ENCODE measurements at places on chromosomes 2 and 18. TPM values are rescaled to one million over a fixed set of nuclear protein-coding genes. Genes with fewer than 3 reads are reported as not detected.

GRCh38 chr2:178202927-178203326 lies 8.6 kb downstream of the OSBPL6 start:
- H3K4me3 ChIP-seq, result no peak overlapping the region
- no peaks in the 10 kb centered on the region for H3K36me3 ChIP-seq
- no peaks in the 10 kb centered on the region for H3K4me1 ChIP-seq
- no peak overlapping the region for H3K27ac ChIP-seq
- no peaks in the 10 kb centered on the region for H3K27me3 ChIP-seq
- DNase-seq, result no peak

DNA sequence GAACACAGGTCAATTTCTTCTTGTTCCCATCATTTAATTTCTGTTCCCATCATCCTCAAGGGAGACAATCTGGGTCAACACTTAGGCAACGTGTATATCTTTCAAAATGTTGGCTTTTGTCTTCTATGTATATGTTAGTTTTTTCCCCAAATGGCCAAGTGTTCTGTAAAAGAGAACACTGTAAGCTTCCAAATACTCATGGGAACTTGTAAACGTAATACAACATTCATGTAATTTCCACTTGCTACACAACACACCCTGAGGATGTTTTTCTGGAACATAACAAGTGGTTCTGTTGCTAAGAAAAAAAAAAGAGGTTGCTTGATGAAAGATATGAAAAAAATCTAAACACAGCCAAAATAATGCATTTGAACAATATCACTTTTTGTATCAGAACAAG lies 149.1 kb downstream of the ATAD2B start:
- peaks cover 21% of the 10 kb centered on the region for H3K36me3 ChIP-seq
- no peaks in the 10 kb centered on the region for H3K4me1 ChIP-seq
- no peak overlapping the region for H3K27ac ChIP-seq
- no peak overlapping the region for H3K4me3 ChIP-seq

DNA sequence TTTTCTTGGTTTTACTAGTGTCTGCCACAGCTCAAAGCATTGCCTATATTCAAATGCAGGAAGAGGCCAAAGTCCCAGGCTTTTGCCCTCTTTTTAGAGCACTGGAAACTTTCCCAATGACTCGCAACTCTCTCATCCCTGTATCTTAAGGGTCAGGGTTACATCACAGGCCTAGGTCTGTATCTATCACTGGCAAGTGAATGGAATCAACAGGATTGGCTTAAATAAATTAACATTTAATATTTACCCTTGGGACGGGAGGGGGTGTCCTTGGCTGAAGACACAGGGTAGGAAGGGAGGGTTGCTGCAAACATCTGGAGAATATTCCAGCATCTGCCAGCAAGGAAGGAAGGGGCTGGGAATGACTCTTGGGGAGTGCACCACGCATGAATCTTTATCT lies 242.6 kb downstream of the SLC4A3 start:
- no peak for DNase-seq
- H3K27me3 ChIP-seq, result no peaks in the 10 kb centered on the region
- no peaks in the 10 kb centered on the region for H3K4me1 ChIP-seq
- H3K4me3 ChIP-seq, result no peak overlapping the region
- H3K27ac ChIP-seq, result no peak overlapping the region

DNA sequence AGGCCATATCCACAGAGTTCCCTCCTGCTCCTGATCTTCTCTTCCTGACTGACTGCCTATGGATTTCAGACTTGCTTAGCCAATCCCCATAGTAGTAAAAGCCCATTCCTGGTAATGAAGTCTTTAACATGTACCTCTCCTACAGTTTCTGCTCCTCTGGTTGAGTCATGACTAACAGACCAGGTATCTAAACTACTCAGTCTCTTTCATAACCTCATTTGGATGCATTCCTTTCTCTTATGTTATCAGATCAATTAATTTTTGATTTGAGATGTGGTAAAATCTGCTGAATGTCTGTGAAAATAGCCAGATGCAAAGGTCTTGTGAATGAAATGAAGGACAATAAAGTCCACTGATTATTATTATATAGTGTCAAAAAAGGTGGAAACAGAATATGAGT lies 198.0 kb downstream of the NBAS start:
- no peak for DNase-seq
- no peaks in the 10 kb centered on the region for H3K36me3 ChIP-seq
- H3K4me3 ChIP-seq, result no peak overlapping the region
- H3K27ac ChIP-seq, result no peak overlapping the region
- H3K4me1 ChIP-seq, result no peaks in the 10 kb centered on the region

DNA sequence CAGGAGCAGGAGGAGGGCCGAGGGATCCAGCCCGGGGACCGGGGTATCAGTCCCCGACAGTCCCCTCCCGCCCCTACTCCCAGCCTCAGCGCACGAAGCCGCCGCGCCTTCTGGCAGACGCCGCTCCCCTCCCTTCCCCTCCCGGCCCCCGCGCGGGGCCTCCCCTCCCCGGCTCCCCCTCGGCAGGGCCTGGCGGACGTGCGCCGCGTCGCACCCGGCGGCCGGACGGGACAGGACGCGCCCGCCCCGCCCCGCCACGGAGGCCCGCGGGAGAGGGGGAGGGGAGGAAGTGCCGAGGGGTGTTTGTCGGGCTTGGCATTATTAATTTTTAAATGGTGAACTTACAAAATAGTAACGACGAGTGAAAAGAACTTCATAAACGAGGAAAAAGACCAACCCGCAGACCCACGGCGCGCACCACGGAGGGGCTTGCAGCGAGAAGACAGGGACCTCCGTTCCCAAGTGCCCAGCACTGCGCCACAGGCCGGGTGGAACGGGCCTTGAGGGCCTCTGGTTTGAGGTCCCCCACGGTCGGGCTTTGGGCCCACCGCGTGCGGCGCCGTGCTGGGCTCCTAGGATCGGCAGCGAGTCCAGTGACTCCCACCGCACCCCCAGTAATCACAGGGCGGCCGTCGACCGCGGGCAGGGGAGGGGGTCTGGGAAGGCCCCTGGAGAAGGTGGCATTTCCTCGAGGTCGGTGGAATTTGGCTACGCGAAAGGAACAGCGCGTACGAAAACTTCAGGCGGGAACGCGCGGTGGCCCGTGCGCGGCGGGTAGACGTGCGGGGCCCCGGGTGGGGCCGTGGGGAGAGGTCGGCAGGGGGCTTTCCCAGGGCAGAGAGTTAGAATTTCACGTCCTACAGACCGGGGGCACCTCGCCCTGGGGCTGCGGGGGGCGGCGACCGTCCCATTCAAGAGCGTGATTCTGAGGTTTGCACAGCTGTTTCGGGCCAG lies 954 bp upstream of the CTDSP1 start:
- H3K4me1 ChIP-seq, result peaks cover 26% of the 10 kb centered on the region
- peak overlapping the region; percentile 98 for H3K27ac ChIP-seq
- no peaks in the 10 kb centered on the region for H3K27me3 ChIP-seq
- peak; percentile 52 for DNase-seq
- H3K36me3 ChIP-seq, result peaks cover 25% of the 10 kb centered on the region

The SIX3 gene
- not detected for total RNA-seq

Measured in ascending aorta (tissue), 2 donors.